ENCODE measurements at places on chromosomes 16 and 17.

GRCh38 chr16:50555952-50556673 is 7.9 kb downstream of the NKD1 start:
- DNase-seq: no peak

DNA sequence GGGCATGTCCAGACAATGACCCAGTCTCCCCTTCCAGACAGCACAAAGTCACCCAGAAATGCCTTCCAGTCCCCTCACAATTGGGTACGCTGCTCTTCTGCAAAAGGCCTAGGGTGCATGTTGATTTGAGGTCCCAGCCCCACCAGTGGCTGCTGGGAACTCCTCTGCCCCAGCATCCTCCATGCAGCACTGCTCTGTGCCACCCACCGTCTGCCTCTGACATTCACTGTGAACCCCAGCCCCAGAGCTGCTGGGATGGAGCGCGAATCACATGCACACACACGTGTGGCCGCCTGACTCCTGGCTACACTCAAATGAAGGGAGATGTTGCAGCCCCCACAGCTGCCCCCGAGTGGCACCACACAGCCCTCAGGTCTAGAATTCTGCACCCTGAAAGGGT is 1.2 kb upstream of the C17orf113 start:
- DNase-seq: no peak

DNA sequence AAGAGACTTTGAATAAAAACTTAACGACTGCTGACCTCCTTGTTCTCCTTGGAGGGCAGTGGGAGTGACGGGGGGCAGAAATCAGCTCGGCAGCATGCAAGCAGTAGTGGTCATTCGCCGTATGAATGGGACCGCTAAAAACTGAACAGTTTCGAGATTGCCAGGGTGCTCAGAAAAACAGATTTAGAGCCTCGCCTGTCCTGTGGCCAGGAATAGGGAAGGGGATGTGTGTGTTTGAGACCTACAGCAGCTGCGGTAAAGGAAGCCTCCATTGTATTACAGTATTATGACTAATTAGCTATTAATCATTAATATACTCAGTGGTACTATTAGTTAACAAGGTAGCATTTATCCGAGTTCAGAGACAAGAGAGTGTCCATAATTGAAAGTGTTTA is 670 bp upstream of the ZNF652 start:
- no peak for DNase-seq

DNA sequence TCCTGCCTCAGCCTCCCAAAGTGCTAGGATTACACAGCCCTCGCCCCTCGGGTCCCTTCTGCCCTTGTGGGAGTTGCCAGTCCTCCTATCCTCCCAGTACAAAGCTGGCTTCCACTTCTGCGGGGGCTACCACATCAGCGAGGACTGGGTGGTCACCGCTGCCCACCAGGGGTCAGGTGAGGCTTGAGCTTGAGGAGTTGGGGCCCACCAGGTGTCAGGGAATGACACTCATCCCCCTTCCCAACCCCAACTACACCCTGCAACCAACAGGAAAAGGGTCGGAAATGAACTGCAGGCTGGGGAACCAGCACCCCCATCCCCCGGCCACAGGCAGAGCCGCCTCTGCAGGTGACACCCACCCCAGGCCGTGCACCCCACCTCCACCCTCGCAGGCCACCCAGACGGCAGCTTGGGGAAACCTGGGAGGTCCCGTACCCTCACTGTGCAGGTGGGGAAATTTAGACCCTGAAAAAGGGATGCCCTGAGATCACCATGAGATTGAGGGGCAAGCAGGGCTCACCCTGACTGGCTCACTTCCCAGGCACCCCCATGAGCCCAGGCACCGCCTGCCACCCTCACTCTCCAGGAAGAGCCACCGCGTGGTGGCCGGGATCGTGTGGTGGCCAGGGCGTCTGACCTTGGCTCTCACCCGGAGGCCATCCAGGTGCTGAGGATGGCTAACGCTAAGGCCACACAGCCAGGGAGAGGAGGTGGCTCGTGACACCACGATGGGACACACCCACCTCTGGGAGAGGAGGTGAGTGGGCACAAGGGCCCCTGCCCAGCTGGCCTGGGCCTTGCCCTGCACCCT is 8.0 kb downstream of the CTRB1 start:
- no peak for DNase-seq

DNA sequence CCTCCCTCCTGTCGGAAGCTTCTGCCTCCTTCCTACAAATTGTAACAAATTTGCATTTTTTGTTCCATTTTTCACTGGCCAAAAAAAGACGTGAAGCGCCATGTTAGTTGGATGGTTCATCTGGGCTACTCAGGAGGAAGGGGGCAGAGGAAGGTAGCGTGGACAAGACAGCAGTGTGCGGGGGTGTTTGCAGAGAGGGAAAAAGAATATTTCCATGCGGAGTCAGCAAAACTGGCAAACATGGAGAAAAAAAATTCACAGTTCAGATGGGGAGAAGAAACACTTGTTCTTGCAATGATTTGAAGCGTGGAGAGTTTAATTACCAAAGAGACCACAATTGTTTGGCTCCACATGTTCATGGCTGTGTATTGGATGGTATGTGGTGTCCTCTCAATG is 138.8 kb upstream of the ERCC4 start:
- DNase-seq: no peak

GRCh38 chr16:23016368-23016767 is 132.9 kb downstream of the USP31 start:
- no peak for DNase-seq

- DNase-seq: no peak
Measured at GRCh38 chr17:20071824-20072691, 62.9 kb downstream of the SPECC1 start.

GRCh38 chr16:6836766-6837165 is 495.9 kb upstream of the RBFOX1 start:
- DNase-seq: no peak

DNA sequence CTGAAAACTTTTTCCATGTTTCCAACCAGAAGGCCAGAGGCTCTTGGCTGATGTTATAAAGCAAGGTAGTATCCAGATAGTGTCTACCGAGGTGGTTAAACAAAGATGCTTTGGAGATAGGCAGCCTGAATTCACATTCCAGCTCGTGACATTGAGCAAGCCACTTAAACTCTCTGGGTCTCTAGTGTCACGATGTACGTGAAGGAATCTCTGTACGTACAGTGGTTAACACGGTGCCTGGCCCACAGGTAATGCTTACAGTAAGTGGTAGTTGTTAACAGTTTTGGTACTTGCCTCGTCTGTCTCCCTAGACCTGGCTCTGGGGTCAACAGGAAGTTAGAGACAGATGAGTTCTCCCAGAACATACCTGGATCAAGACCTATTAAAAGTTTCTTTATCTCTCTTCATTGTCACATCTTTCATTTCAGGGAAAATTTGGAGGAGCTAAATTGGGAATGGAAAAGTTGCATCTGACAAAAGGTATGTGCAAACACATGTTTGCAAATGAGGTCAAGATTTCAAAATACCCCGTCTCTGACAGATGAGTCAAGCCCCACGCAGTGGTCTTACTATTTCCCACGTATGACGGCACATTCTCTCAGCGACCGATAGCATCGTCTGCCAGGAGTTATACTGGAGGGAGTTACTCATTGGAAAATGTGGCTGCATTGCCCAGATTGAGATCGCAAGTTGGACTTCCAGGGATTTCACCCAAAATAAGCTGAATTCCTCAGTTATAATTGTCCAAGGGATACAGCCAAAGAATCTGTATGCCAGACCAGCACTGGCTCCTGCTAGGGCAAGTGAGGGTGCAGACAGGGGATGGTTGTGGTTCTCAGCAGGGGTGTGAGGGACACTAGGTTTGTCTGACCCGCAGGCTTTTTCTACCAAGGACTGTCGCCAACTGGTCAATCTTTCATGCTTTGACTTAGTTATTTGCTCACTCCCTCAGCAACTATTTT is 18.9 kb upstream of the MYH10 start:
- no peak for DNase-seq

- DNase-seq: no peak
Measured at GRCh38 chr16:85921026-85921425, 22.1 kb downstream of the IRF8 start.

DNA sequence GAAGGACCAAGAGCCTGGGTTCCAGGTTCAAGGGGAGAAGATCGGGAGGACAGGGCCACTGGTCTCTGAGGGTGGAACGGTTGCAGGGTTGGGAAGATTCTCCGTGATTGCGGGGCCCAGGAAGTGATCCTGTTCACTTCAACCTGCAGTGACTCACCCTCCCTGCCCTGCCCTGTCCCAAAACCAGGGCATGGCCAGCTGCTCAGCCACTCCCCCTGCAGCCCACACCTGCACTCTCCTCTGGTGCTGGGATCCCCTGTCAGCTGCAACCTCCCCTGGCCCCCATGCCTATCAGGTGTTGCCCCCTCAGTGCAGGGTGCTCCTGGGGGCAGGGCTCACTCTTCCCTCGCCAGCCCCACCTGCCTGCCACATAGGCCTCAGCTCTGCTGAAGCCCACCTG is 1.1 kb downstream of the RUNDC3A start:
- DNase-seq: no peak

DNA sequence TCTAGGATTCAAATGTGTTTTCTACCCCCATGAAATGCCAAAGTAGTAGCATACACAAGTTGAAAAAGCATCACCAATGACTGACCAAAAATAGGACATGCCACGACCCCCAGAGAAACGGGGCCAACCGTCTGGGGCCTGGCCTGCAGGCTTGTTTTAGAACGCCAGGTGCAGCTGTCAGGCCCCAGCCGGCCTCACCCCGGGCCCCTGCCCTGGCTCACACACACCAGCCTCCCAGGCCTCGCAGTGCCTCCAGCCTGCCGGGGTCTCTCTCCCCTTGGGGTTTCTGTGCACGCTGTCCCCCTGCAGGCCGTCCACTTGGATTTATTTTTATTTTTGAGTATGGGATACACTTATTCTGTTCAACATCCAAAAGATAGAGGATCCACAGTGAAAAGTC is 7.9 kb downstream of the KATNB1 start:
- DNase-seq: no peak

GRCh38 chr16:71623597-71623996 is 2.4 kb upstream of the MARVELD3 start:
- no peak for DNase-seq

DNA sequence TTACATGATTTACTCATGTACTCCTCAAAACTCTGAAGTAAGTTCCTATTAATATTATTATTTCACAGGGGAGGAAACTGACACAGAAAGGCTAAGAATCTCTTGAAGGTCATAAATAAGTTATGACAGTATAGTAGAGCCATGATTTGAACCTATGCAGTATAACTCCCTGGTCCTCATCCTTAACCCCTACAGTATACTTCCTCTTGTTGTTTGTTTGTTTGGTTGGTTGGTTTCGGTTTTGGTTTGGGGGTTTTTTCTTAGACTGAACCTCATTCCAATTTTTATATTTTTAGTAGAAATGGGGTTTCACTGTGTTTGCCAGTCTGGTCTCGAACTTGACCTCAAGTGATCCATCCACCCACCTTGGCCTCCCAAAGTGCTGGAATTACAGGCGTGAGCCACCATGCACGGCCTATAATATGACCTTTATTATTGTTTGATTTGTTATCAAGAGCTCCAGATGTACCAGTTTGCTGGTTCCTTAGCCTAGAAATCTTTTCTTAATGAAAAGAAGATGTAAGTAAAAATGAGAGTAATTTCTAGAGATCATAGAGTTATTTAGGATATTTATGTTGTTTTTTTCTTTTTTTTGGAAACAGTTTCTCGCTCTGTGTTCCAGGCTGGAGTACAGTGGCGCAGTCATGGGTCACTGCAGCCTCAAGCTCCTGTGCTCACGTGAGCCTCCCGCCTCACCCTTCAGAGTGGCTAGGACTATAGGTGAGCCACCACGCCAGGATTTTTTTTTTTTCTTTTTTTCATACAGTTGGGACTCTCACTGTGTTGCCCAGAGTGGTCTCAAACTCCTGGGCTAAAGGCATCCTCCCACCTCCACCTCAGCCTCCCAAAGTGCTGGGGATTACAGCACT is 4.8 kb downstream of the PRR11 start:
- no peak for DNase-seq

DNA sequence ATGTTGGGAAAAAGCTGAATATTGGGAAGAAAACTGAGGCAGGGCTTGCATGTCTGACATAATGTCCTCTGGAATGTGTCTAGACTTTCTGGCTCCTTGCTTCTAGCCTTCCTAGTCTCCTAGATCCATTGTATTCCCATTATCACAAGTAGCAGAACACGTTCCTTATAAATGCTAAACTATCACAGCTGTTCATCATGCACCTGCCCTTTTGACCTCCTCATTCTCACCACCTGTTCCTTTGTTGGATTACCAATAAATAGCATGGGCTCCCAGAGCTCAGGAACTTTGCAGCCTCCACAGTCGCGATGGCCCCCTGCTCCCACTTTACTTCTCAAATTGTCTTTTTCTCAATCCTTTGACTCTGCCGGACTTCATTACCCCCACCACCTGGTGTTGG is 49.7 kb downstream of the ACSM1 start:
- DNase-seq: no peak

DNA sequence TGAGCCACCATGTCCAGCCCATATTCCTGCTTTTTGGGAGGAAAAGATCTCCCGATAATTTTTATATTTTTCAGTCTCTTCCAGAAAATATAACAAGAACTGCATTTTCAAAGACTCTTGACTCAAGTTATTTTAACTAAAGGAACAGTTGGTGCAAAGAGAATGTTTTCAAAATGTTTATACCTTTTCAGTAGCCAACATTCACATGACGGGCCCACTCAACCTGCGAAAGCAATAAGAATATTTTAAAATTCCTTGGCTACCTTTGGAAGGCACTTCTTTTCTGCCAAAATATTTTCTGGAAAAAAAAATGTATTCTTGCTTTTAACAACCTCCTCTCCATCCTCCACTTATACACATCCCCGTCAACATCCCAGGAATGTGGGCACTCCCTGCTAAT is 140.3 kb downstream of the ZNF18 start:
- DNase-seq: no peak

DNA sequence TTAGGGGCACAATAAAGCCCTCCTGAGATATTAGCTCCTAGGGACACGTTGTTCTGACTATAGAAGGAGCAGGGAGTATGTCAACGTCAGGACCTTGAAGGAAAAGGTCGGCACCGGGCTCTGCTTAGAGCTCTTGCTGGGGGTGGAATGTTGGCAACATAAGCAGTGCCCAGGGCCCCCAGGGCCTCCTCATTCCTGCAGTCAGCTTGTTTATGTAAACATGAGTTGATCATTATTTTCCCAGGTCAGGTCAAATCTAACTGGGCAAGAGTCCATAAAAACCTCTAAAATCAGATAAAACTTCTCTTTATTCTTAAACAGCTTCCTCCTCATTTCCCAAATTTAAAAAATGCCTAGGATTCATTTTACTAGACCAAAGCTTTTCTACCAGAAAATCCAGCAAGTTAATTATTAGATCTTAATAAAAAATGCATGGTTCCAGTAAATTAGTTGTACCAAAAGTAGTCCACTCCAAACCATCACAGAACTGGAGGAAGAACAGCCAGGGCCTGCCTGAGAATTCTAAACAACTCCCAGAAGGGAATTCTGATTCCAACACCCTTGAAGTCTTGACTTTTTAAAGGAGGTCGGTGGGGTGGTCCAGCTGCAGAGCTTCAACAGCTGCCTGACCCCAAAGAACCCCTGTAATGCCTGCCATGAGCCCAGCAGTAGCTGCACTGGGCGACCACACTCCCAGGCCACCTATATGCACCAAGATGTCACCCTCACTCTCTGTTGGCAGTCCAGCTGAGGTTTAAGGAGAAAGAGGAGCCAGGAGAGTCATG is 54.3 kb downstream of the AMFR start:
- no peak for DNase-seq

Measured in activated CD4-positive, alpha-beta T cell treated with anti-CD3 and anti-CD28 coated beads, Interleukin-2, Interleukin-4, amounts not matched to agents 100 ng/mL and 50 ng/mL, durations not matched to agents 16 hours and 8 hours (primary cell).